ENCODE measurements at places on chromosomes 1 and 21.

- DNase-seq = no peak
These were observed 110.2 kb upstream of the L1TD1 start for GRCh38 chr1:62084310-62084890.

- no peak for DNase-seq
These were observed 127.0 kb downstream of the LTN1 start for GRCh38 chr21:28865488-28866186.

- peak; percentile 59 for DNase-seq
These were observed 27.4 kb downstream of the AK4 start for GRCh38 chr1:65175171-65176055.

GRCh38 chr1:67458663-67459062 is 28.5 kb upstream of the SERBP1 start:
- no peak for DNase-seq

GRCh38 chr1:247266053-247266452 is 10.2 kb downstream of the VN1R5 start:
- no peak for DNase-seq

GRCh38 chr1:183515002-183515689 is 42.8 kb downstream of the SMG7 start:
- DNase-seq = no peak

- DNase-seq = no peak
These were observed 174.1 kb downstream of the KCNJ6 start for GRCh38 chr21:37742115-37742514.

All from Ammon's horn (tissue), 1 donor.